B cell (primary cell): ENCODE measurements at places on chromosomes 11 and 22. TPM values are rescaled to one million over a fixed set of nuclear protein-coding genes. Genes with fewer than 3 reads are reported as not detected.

The MOGAT2 gene
- 0.12 TPM in 1 of 2 replicates, not detected in the other for total RNA-seq

The APOBEC3B gene
- total RNA-seq, result 7.9 and 9.8 TPM in 2 replicates

The KRTAP5-2 gene
- total RNA-seq, result not detected in 2 replicates

The CARD16 gene
- 25.0 and 33.6 TPM in 2 replicates for total RNA-seq

The PLXNB2 gene
- total RNA-seq, result 30.3 and 31.4 TPM in 2 replicates

The RFPL2 gene
- not detected in 2 replicates for total RNA-seq

The C22orf42 gene
- total RNA-seq, result not detected in 2 replicates

The PACSIN3 gene
- total RNA-seq, result 1.3 and 2.1 TPM in 2 replicates

The PARVA gene
- not detected in 2 replicates for total RNA-seq

The SCGB1C1 gene
- total RNA-seq, result not detected in 2 replicates

The ALDH3B1 gene
- total RNA-seq, result 0.39 and 0.81 TPM in 2 replicates

The CCDC81 gene
- total RNA-seq, result 0.84 and 1.3 TPM in 2 replicates

The NLRP14 gene
- total RNA-seq, result 0.07 TPM in 1 of 2 replicates, not detected in the other

The MS4A6A gene
- total RNA-seq, result 0.34 and 0.80 TPM in 2 replicates

The ZNF280B gene
- total RNA-seq, result 2.9 and 3.5 TPM in 2 replicates

The CPT1B gene
- 55.0 and 59.8 TPM in 2 replicates for total RNA-seq

The CDC42BPG gene
- total RNA-seq, result 8.7 and 9.3 TPM in 2 replicates

The VSIG10L2 gene
- not detected in 2 replicates for total RNA-seq

The SIRT3 gene
- 27.9 and 33.6 TPM in 2 replicates for total RNA-seq

The EHF gene
- total RNA-seq, result 0.24 TPM in 1 of 2 replicates, not detected in the other

The OR51B4 gene
- not detected in 2 replicates for total RNA-seq

The CD3G gene
- 0.34 TPM in 2 replicates for total RNA-seq

The INS gene
- total RNA-seq, result not detected in 2 replicates

The ST14 gene
- 52.2 TPM in 2 replicates for total RNA-seq

The LSP1 gene
- 445 and 446 TPM in 2 replicates for total RNA-seq

The MUC5AC gene
- not detected in 2 replicates for total RNA-seq

The RBMXL2 gene
- total RNA-seq, result not detected in 2 replicates

The CBLIF gene
- not detected in 2 replicates for total RNA-seq

The PLAAT5 gene
- total RNA-seq, result not detected in 2 replicates

The HIPK3 gene
- 81.1 and 81.6 TPM in 2 replicates for total RNA-seq
